T-helper 1 cell (primary cell): ENCODE measurements at places on chromosomes 2 and 18.

DNA sequence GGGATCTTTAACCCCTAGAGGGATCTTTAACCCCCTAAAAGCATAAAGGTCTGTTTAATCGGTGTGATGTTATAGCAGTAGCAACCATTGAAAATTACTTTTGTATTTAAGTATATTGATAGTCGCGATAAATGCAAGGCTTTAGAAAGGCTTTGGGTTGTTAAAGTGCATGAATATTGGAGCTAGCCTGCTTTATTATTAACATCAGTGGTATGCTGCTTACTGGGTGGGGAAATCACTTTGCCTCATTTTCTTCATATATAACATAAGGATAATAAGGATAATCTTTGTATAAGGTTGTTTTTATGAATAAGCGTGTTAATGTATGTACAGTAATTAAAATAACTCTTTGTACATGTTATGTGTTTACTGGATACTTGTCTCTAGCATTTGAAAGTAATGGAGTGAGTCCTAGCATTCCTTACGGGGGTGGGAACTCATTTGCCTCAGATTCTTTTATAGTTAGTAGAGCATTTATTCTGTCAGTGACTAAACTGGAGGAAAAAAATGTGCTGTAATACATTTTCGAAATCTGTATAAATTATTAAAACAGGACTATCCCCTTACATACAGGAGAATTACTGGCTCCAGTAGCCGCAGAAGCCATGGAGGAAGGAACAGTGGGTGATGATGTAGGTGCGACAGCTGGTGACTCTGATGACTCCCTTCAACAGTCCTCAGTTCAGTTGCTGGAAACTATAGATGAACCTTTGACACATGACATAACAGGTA lies 122.2 kb downstream of the BIRC6 start:
- no peak for DNase-seq

- DNase-seq, result no peak
Measured at GRCh38 chr18:35566019-35566418, 15.5 kb upstream of the GALNT1 start.

DNA sequence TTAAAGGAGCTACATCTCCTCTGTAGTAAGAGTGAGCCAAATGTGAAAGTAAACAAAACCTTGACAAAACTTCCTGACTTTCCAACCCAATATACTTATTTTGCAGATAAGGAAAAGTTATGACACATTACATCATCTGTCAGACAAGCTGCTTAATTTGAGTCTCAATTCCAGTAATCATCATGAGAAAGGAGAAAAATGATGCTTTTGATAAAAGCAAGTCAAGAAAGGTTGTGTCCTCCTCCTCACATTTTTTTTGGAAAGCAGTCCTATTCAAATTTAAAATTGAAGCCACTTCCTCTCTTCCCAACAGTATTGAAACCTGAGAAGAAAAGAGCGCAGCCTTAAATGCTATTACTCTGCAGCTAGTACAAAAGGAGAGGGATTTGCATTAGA lies 519.6 kb downstream of the LRP1B start:
- DNase-seq, result no peak

GRCh38 chr2:134712299-134712698 lies 6.5 kb downstream of the TMEM163 start:
- DNase-seq, result no peak

DNA sequence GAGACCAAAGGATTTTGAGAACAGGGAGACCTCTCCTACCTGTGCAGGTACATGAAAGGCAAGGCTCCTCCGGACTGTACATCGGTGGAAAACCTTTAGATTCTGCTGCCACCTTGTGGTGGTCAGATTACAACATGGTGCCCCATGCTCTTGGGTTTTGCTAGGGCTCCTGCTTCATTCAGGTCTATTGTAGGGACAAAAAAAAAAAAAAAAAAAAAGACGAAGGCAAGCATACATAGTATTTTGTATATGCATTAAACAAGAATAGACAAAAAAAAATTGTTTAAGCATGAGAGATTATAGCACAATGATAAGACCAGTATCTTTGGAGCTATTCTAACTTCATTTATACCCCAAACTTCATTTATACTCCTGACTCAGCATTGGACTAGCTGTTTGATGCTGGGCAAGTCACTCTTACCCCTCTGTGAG lies 27.4 kb upstream of the SPR start:
- peak; percentile 43 for DNase-seq

DNA sequence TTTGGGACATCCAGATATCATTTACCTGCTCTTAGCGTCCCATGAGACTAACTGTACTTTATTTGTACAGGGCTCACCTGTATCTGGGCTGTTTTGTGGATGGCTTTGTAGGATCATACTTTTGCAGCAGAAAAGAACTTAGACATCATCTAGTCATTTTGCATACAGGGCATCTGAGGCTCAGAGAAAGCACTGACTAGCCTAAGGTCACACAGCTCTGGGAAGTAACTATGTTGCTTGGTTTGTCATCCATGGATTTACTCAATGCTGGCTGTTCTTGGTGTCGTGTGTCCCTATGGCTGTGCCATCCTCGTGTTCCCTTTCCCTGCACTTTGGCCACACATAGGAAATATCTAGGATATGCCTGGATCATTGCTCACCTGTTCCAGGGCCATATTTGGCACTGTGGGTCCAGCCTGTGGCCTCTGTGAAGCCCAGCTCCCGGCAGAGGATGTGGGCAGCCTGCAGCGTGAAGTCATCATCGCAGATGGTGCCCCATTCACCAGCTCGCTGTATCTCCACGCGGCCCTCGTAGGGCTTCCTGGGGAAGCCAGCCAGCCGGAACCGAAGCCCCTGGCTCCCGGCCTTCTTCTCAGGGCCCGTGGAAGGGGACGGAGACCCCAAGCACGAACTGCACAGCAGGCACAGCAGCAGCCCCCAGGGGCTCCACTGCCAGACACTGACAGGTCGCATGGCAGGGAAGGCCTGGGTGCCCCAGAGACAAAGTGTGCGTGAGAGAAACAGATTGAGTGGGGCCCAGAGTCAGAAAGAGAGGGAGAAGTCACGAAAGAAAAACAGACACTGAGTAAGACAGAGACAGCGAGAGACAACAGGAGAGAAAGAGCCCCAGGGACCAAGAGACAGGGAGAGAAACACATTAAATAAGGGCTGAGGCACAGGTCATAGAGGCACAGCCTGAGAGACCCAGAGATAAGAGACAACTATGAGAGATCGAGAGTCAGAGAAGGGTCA lies 1.5 kb downstream of the LOXL3 start:
- DNase-seq, result no peak

DNA sequence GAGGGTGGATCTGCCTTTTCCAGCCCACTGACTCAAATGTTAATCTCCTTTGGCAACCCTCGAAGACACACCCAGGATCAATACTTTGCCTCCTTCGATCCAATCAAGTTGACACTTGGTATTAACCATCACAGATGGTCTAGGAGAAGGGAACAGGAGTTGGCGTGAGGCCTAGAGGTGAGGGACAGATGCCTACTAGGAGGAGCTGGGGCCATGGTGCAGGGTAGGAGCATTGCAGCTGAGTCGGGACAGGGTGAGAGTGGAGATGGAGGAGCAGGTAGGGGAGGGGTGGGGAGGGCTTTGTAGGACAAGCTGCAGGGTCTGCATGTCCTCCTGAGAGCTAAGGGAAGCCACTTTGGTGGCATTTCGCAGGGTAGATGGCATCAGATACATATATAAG lies 140.0 kb downstream of the VAPA start:
- DNase-seq, result no peak

- DNase-seq, result no peak
Measured at GRCh38 chr2:42961385-42961811, 169.0 kb upstream of the HAAO start.

DNA sequence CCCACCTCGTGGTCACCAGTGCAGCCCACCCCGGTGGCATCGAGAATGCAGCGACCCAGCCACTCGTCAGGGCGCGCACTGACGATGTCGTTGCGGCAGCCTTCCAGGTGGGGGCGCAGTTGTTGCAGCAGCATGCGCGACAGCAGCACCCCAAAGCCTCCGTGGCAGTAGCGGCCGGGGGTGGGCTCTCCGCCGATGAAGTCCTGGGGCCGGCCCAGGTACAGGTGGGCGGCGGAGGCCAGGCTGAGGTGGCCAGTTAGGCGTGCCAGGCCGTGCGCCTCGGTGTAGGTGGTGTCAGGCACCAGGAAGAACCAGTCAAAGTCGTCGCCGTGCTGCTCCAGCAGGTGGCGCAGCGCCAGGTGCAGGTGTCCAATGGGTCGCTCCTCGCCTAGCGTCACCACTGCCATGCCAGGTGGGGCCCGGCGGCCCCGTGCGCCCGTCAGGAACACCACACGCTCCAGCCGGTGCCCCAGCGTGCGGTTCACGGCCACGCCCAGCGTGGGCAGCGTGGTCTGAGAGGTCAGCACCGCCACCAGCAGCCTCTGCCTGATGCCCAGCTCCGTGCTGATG lies 1.9 kb downstream of the CHPF start:
- DNase-seq, result peak; percentile 76

- no peak for DNase-seq
Measured at GRCh38 chr18:68220458-68220857, 494.4 kb downstream of the TMX3 start.
